ENCODE measurements at places on chromosomes 11 and 22.
A peak's percentile ranks its signal among the peaks of the same experiment; 100 is the strongest.

GRCh38 chr11:130209954-130210854 lies 50.6 kb downstream of the ST14 start:
- peak; percentile 19 for DNase-seq

GRCh38 chr11:115518983-115519628 lies 14.9 kb upstream of the CADM1 start:
- no peak for DNase-seq

DNA sequence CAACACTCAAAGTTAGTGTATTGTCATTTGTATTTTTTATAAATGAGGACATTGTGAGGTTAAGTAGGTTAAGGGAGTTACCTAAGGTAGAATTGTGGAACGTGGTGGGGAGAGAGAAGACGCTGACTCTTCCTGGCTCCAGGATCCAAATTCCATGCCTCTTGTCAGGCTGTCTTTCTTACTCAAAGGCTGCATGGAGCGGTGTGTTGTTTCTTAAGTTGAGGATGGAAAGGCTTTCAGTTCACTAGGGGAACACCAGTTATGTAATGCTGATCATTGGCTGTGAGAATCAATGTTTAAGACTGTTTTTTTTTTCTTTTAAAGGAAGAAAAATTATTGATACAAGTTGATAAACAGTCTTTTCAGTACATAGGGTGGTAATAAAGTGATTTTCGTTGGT lies 2.9 kb downstream of the UBE2L3 start:
- DNase-seq: no peak

DNA sequence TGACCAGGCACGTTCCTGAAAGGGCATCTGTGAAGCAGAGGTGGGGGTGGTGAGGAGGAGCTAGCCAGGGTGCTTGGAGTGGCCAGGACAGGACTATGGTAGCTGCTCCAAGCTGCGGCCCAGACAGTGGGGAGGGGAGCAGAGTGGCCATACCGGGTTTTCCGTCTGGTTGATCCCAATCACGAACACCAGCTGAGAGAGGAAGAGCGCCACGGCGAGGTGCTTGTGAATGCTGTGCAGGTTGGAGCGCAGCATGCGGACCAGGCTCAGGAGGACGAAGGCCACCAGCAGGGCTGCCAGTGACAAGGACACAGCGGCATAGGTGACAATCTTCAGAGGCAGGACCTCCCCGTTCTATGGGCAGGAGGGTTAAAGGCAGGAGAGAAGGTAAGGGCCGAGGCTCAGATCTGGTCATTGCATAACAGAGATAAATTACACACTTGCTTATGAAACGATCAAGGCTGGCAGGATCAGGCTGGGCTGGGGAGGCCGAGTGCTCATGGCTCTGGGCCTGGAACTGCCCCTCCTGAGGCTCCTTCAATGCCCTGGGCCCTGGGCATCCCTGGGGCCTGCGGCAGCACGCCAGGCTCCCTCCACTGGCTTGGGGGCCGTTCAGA lies 41.5 kb downstream of the TRMU start:
- DNase-seq: no peak

DNA sequence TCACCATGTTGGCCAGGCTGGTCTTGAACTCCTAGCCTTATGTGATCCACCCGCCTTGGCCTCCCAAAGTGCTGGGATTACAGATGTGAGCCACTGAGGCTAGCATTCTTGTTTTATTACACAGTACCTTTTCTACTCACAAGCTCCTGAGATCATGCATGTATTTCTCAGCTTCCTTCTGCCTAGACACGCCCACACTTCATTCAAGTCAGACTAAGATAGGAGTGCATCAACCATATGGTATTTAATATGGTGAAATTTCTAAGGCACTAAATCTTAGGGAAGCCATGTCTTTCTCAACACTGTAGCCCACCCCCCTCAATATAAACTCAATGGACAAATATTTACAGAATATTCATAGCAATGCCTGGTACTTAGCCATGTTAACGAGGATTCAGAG lies 62.1 kb downstream of the SLC25A17 start:
- no peak for DNase-seq

GRCh38 chr11:124756033-124756752 lies 4.1 kb upstream of the VSIG2 start:
- DNase-seq: no peak

DNA sequence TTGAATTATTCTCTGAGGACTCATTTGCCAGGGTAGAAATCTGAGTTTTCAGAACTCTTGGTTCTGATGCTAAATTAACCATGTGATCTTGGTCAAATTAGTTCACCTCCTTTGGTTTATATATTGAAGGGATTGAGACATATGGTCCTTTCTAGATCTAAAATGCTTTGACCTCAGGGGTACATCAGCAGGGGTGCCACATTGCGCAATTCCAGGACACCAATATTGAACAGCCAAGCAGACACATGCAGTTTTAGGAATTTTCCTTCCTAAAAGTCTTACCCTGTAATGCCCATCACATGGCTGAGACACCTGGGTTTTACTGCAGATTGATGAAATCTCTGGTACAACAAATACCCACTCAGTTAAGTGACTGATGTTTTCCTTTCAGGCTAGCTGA lies 254.4 kb upstream of the NCAM1 start:
- no peak for DNase-seq

DNA sequence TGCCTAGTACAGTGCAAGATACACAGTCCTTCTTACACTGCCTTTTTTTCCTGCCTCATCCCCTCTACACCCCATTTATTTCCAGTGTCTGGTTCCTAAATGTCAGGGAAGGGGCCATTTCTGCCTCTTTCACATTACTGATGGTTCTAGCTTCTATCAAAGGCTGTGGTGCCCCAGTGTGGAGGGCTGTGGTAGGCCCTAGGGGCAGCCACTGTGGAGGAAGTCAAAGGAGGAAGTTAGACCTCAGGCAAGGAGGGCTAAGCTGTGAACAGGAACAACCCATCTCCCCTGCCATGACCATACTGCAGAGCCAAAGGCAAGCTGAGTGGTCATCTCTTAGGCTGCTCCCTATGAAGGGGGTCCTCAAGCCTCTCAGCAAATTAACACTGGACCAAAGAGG lies 81.9 kb upstream of the CRTAM start:
- no peak for DNase-seq

DNA sequence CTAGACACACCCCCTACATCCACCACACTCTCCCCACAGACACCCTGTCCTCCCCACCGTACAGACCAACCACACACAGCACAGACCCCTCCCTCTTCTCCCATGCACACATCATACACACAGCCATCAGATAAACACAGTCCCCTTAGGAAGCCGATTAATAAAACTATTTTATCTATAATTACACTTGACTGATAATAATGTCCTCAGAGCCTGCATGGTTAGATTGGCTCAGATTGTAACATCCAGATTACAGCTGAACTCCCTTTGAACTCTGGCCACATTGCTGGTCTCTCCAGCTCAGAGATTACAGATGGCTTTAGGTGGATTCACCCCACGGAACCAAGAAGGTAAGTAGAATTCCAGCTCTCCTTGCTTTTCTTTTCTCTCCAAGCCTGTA lies 9.5 kb upstream of the ELF5 start:
- no peak for DNase-seq

- no peak for DNase-seq
Measured at GRCh38 chr11:12214751-12215150, 104.4 kb downstream of the MICAL2 start.

DNA sequence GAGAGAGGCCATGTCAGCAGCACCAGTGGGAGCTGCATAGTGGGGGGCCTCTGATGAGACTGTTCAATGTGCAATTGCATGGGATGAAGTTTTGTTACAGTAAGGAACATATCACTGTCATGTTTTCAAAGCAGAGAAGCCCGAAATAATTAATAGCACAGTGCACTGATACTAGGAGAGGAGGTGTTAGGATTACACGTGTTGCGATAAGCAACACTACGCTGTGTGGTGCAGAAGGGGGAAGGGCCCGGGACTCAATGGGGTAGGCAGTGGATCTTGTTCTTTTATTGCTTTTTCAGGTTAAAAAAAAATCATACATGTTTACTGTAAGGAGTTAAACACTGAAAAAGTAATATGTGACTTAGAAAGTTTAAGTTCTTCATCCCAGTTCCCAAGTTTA lies 29.2 kb downstream of the TCIRG1 start:
- no peak for DNase-seq

DNA sequence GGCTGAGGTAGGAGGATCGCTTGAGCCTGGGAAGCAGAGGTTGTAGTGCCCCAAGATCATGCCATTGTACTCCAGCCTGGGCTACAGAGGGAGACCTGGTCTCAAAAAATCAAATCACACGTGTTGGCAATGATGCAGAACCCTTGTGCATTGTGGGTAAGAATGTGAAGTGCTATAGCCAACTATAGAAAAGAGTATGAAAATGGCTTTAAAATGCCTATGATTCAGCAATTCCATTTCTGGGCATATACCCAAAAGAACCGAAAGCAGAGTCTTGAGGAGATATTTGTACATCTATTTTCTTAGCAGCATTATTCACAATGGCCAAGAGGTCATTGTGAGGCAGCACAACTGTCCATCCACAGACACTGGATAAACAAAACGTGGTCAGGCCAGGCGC lies 2.6 kb upstream of the FADS3 start:
- DNase-seq: no peak

- DNase-seq: no peak
Measured at GRCh38 chr11:119521551-119521950, 98.6 kb upstream of the THY1 start.

DNA sequence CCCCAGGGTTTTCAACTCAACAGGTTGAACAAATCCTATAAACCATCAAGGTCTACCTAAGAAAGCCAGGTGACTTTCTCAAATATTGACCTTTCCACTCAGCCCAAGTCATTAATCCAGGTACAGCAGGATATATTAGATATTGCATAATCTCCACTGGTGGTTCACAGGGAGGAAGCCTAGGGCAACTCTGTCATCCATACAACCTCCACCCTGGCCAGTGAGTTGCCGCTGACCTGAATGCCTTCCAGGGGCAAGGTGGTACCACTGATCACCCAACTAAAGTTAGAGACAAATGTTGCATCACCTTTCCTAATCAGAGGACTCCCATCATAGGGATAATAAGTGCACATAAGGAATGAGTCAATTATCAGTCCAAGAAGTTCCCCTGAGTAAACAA lies 22.9 kb downstream of the GUCD1 start:
- no peak for DNase-seq

DNA sequence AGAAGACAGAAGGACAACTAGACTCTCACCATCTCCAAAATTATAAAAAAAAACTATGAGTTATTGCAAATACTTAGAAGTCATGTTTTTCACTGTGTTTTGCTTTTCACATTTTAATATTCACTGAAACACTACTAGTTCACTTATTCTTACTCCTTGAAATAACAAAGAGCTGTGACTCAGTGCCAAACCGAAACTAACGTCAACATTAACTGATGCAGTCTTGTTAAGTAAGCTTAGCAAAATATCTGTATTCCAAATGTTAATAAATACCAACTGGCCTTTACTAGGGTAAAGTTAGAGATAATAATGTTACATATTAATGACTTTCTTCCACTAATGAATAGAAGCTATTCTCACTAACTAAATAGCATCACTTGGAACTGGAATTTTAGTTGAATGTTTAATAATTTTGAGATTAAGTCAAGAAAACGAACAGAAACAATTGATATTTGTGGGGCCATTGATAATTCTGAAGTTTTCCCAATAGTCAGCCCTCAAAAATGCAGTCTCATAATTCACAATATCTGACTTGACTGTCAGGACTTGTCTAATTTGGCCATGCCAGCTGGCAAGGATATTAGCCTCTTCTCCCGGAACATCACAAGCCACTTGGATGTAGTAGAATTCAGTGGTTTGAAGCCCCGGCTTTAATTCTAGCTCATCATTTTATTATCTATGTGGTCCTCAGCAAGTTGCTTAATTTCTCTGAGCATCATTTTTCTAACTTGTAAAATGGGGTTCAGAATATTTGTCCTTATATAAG lies 230.1 kb upstream of the DDI1 start:
- no peak for DNase-seq

DNA sequence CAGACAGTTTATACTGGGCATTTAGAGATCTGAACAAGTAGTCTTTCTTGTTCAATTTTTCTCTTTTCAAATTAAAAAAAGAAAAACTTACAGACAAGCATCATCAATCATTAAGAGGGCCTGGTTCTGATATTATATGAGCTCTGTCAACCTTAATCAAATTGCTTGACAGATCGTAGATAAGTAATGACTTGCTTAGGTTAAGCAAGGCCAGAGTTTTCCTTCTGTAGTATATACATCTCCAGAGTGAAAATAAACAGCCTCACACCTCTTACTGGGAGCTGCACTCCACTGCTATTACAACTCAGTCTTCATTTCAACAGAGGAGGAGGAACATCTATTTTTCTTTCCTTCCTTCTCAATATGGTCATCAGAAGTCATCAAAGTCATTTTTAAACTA lies 13.5 kb downstream of the CDON start:
- no peak for DNase-seq

DNA sequence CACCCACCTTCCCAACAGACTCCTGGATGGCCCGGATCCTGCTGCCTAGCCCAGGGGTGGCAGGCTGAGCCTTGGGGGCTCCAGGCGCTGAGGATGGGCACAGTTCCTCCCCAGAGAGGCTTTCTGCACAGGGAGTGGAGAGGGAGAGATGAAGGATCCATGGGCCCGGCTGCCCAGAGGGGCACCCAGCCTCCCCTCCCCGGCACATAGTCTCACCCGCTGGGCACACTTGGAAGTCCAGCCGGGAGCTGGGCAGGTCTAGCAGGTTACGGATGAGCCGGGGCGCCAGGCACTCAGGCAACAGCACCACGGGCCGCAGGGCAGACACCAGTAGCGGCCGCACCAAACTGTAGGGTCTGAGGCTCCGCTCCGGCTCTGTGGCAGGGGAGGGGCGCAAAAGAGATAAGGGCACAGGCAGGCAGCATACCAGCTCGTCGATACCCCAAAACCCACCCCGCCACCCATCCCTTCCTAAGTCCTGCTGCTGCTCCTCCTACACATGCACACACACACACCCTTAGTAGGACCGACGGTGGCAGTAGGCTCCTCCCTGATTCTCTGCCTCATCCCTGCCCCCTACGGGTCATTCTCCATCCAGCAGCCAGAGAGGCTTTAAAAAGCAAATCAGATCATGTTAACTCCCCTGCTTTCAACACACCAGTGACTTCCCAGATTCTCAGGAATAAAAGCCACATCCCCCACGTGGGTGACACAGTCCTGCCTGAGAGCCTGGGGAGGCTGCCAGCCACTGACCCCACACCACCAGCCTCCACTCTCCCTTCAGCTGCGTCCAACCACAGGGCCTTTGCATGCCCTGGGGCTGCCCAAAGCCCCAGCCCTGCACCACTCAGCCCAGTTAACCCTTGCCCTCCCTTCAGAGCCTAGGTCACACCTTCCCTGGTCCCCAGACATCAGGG lies 6.5 kb upstream of the MFNG start:
- DNase-seq: peak; percentile 48

DNA sequence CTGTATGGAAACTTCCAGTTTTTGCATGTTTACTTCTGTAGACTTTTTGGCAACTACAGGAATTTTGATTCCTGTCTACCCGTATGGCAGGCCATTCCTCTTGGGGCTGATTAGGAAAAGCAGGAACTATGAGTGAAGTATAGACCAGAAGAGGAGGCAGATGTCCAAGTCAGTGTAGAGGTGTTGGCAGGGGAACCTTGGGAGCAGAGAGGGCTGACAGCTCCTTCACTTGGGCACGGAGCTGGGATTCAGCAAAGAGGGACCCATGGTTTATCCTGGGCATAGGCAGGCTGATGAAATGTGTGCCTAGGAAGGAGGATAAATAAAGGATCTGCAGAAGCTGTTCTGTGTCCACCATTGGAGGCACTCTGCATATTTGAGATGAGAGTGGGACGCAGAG lies 33.1 kb downstream of the TREH start:
- DNase-seq: no peak

All from activated CD4-positive, CD25-positive, alpha-beta regulatory T cell treated with anti-CD3 and anti-CD28 coated beads, Interleukin-2, amount 50 U/mL, for 72 hours (primary cell).